ENCODE measurements at places on chromosomes 6 and 20.

GRCh38 chr20:48128436-48128835, 343.2 kb upstream of the SULF2 start:
- no peak for DNase-seq

DNA sequence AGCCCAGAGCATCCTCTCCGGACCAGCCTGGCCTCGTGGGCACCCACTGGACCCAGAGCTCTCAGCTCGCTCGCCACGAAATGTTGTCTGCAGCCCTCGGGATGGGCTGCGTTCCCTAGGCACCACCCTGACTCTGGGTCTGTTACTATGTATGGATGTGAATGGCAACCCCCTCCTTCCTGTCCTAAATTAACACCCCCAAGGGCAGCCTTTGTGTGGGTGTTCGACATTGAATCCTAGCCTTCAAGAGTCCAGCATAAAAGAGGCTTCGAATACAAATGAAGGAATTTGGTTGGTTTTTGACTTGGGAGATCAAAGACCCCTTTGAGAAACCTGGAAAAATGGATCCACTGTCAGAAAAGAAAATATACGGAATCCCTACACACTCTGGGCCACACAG, 86.1 kb downstream of the BMP7 start:
- no peak for DNase-seq

GRCh38 chr6:79554305-79554704, 17.1 kb upstream of the LCA5 start:
- DNase-seq: no peak

- no peak for DNase-seq
Observed at GRCh38 chr6:36110050-36110449, 20.3 kb upstream of the MAPK13 start.

GRCh38 chr6:163779727-163780284, 365.3 kb downstream of the QKI start:
- no peak for DNase-seq

GRCh38 chr20:59144831-59145196, 18.8 kb upstream of the ZNF831 start:
- DNase-seq: no peak

GRCh38 chr20:19327401-19327800, 115.0 kb downstream of the SLC24A3 start:
- DNase-seq: no peak

GRCh38 chr6:74676906-74677305, 528.9 kb downstream of the COL12A1 start:
- DNase-seq: no peak

DNA sequence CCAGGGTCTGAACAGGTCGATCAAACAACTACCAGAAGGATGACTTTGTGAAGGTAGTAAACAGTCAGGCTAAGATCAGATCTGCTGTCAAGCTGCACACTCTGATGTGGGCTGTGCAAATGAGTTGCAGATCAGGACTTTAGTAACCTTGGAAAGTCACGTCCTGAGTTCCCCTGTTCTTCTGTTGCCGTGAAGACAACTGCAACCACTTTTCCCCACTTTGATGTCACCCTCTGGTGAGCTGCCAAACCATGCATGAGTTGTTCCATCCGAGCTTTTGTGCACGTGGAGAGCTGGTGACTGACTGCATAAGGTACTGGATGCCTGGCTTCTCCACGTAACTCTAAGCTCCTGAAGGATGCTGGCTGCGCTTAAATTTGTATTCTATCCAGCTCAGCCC, 111.0 kb downstream of the CD83 start:
- peak; percentile 16 for DNase-seq

DNA sequence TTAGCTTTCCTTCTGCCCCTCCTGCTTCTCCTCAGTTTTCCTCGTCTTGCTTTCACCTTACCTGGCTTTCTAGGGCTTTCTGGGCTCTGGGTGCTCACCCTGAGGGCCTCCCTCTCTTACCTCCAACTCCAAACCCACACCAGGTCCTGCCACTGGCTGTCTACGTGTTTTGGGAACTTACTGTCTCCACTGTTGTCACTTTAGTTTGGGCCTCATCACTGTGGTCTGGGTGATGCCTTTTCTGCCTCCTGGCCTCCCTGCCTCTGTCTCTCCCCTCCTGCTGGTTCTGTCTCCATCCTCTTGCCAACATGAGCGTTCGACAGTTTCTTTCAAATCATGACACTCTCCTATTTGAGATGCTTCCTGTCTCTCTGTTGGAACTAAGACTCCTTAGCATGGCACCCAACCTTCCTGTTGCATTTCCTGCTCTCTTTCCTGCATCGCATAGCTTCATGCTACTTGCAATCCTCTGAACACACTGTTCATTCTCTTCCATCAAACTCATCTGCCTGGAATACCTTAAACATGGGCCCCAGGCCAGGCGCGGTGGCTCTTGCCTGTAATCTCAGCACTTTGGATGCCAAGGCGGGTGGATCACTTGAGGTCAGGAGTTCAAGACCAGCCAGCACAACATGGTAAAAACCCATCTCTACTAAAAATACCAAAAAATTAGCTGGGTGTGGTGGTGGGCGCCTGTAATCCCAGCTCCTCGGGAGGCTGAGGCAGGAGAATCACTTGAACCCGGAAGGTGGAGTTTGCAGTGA, 5.5 kb downstream of the CD40 start:
- DNase-seq: no peak

- no peak for DNase-seq
Observed at GRCh38 chr20:44973053-44973452, 6.7 kb downstream of the STK4 start.

DNA sequence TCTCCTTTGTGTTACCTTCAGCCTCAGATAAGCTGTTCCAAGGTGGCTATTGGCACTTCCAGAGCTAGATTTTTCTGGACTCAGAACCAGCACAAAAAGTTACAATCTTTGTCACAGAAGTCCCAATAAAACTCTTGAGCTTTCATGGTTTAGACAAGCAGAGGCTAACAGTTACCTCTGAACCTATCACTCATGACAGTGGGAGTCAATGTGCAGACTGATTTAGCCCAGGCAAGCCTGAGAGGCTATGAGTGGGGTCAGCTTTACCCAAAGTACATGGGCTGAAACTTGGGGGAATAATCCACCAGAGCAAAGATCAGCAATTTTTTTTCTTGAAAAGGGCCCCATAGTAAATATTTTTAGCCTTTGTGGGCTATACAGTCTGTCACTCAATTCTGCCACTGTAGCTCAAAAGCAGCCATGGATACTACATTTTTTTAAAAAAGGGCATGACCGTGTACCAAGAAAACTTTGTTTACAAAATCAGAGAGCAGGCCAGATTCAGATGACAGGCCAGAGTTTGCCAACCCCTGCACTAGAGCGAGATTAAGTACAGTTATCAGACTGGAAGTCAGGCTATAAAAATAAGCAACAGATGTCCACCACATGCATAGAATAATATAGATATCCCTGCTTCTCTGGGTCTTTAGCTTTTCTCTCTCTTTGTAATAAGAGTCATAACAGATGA, 20.0 kb downstream of the CCN2 start:
- no peak for DNase-seq

GRCh38 chr6:139446138-139446715, 71.8 kb upstream of the CITED2 start:
- no peak for DNase-seq

GRCh38 chr20:16537025-16537665, 36.1 kb downstream of the KIF16B start:
- DNase-seq: no peak

- DNase-seq: no peak
Observed at GRCh38 chr6:134517145-134517658, 199.3 kb upstream of the SGK1 start.

DNA sequence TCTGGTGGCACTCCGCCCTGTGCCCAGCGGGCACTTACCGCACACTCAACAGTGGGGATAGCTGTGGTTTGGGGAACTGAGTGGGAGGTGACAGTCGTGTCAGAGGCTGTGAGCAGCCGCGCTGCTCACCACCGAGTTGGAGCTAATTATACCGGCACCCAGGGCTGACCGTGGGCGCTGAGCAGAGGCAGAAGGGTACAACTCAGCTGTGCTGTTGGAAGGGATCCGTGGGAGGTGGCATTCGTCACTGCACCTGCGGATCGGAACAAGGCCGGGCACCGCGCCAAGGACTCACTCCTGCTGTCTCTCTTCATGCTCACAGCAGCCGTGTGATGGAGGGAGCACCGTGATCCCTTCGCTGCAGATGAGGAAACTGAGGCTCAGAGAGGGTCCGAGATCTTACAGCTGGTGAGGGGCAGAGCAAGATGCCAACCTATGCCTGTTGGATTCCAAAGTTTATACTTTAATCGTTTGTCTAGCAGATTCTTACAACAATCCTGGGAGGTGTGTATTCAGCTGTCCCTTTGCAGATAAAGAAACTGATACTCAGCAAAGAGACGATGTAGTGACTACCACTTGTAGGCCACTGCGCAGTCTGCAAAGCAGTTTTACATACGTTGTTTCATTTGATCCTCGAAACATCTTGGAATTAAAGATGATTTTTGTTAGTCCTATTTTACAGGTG, 713 bp upstream of the ELMO2 start:
- DNase-seq: peak; percentile 88

DNA sequence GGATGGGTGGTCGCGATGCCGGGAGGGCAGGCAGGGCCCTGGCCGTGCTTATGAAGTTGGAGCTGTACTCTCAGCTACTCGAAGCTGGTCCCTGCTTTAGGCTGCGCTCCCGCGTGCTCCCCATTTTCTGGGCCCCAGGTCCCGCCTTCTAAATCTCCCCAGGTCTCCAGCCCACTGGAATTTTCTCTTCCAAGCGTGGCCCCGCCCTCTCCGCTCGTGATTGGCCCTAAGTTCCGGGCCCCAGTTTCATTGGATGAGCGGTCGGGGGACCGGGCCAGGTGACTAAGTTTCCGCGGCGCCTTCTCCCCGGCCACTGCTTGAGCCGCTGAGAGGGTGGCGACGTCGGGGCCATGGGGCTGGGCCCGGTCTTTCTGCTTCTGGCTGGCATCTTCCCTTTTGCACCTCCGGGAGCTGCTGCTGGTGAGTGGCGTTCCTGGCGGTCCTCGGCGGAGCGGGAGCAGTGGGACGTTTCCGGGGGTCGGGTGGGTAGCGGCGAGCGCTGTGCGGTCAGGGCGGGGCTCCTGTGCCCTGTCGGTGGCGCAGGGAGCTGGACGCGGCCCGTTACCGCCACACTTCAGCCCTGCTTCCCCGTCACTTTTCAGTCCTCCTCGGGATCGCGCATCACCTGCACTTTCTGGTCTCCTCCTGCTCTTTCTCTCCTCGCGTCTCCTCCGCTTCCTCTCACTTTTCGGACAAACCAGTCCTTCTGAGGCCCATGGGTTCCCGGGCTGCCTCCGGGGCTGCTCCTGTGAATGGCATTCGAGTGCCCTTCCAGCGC, at the start of gene MICA:
TSS of gene MICA (plus strand) at position 313 of the 778 bp plus-strand sequence. CDS start at position 351, 38 bp downstream.
- DNase-seq: peak; percentile 48

- no peak for DNase-seq
Observed at GRCh38 chr20:1418350-1418749, 25.5 kb upstream of the FKBP1A start.

DNA sequence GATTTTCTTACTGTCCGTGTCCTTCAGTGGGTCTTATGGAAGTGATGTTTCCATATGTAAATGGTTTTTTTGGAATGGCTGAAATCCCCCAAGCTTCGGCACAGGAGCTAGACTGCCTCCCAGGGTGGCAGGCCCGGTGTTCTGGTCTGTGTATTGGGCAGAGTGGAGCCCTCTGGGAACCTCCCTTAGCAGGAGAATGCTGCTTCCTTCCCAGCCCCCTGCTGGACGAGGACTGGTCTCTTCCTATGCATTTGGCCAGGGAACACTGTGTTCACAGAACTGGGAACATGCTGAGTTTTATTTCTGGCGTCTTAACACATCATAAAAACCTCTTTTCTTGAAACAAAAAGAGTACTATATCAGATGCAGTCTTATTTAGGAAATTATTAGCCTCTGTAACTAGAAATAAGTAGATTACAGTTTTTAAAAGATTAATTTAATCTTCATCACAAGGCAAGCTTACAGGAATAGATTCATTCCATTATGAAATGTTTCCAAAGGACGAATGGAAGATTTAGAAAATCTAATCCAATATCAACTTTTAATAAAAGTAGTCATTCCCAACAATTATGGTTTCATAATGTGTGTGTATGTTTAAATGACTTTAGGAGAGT, 56.6 kb downstream of the SYTL3 start:
- DNase-seq: no peak

DNA sequence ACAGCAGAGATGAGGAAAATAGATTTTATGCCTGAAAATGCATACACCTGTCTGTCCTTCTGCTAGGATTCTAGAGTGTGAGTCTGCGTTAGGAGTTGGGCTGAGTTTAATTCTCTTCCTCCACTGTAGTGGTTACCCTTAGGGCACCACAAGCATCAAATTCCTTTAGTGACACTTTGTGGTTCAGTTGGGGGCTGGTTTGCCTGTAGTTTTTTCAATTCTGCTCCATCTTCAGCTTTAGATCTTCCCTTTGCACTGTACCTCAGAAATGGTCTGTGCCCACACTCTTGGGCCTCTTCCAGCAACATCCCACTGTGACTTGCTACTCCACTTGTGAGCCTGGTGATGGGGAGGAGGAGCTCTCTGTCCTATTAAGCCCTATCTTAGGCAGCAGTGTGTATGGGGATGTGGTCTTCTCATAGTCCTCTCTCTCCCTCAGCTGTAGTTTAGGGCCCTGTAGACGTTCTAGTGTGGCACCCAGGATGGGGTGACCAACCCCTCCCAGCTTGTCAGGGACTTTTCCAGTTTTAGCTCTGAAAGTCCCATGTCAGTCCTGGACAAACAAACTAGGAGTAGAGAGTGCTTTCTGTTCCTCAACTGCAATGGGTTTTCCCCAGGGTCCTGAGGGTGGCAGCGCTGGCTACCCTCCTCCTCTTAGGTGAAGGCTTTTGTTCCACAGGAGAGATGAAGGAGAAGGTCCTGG, 19.7 kb upstream of the OGFRL1 start:
- DNase-seq: no peak

DNA sequence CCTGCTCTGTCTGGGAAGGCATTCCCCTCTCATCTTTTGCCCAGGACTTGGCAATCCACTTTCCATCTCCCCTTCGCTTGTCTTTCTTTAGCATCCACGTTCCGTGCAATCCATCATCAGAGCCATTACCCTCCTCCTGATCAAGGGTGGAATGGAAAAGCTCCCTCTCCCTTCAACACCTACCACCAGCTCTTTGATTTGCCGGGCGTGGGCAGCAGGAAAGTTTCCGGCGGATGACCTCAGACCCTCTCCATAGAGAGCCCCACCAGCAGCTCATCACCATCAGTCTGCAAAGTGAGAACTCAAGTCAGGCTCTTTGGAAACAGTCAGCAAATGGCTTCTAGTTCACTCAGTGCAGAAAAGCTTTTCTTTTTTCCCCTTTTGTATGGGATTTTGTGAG, 76.2 kb downstream of the TSHZ2 start:
- no peak for DNase-seq

DNA sequence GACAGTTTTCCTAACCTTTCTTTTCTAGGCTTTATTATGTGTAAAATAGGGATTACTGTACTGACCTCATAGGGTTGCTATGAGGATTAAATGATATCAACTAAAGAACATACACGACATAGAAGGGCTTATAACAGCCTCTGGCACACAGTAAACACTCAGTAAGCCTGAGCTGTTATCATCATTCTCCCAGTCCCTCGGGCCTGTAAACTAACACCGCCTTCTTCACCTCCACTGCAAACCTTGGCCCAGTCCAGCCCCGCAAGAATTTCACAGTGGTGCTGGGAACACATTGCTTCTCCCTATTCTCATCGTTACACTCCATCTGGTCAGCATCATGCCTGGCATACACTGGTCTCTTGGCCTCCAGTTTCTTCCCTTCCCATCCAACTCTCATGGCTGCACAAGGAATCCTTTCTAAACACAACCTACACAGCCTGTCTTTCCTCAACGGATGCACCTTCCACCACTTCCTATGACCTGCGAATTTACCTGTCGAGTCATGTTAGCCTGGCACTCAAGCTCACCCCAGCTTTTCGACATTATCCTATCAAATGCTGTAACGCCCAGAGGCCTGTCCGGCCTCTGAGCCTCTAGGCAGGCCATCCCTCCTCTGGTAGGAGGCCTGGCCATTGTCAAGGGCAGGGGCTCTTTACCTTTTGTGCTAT, 92.1 kb downstream of the FYN start:
- no peak for DNase-seq

Measured in stimulated activated CD8-positive, alpha-beta memory T cell treated with anti-CD3 and anti-CD28 coated beads, Interleukin-7, amount 100 ng/mL, for 4 hours (primary cell).